NCI-H1092 (cell line): ENCODE measurements at places on chromosomes 3 and 15.

DNA sequence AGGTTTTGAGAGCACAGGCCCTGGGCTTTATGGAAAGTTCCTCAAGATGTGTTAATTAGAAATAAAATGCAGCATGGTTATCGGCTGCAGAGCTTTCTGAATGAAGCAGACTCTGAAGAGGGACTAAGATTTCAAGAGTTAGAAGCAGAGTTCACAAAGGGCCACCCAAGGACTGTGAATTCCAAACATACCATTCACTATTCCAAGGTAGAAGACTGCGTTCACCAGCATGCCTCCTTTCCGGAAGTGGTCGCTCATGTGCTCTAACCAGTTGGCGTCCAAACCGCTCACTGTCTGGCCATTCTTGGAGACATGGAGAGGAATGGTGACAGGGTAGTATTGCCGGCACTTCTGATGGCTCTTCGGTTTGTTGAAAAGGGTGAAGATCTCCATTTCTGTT, 104.9 kb downstream of the OXNAD1 start:
- no peak for DNase-seq

- DNase-seq: peak; percentile 29
Observed at GRCh38 chr3:124202754-124203153, 210.8 kb upstream of the ROPN1 start.

- peak; percentile 66 for DNase-seq
Observed at GRCh38 chr3:161104561-161105551, at the start of gene B3GALNT1. Gene B3GALNT1 (minus strand): TSS chr3:161105349. CDS start chr3:161086754, 18,595 bp downstream.

- DNase-seq: no peak
Observed at GRCh38 chr3:79516795-79517194, 251.0 kb downstream of the ROBO1 start.

- no peak for DNase-seq
Observed at GRCh38 chr3:172233474-172234277, 194.3 kb downstream of the FNDC3B start.

- DNase-seq: no peak
Observed at GRCh38 chr3:193944518-193944884, 191.4 kb upstream of the HES1 start.

GRCh38 chr3:2937592-2937991, 172.6 kb downstream of the IL5RA start:
- no peak for DNase-seq

- DNase-seq: no peak
Observed at GRCh38 chr15:101237251-101237650, 14.6 kb downstream of the CHSY1 start.

DNA sequence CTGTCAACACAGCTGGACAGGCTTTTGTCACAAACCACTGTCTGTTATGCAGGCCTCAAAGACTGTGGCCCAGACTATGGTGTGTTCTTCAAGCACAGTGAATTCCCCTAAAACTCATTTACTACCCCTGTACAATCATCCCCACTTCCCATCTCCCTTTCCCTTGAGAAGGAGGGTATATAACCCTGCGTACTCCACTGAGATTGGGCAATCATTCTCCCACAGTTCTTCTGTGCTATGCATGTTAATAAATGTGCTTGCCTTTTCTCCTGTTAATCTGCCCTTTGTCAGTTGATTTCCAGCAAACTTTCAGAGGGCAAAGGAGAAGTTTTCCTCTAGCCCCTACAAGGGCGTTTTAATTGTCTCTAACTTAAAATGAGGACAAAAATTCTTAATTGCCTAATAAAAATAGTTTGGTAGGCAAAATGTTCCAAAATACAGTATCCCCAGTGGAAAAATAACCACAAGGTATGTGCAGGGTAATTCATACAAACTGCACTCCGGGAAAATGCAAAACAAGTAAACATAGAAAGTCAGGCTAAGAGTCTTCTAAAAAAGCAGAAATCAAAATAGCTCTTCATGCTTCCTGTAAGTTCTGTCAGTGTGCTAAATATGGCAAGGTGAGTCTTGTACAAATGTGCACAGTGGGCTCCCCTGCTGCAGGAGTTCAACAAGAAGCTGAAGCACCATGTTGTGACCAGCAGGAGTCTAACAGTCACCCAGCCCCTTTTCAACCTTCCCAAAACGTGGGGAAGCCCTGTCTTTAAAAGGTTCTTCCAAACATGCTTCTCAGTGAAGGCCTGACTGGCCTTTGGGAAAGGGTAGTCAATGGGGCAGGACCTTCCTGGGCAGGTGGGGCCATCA, 10.2 kb downstream of the ATP10A start:
- no peak for DNase-seq

DNA sequence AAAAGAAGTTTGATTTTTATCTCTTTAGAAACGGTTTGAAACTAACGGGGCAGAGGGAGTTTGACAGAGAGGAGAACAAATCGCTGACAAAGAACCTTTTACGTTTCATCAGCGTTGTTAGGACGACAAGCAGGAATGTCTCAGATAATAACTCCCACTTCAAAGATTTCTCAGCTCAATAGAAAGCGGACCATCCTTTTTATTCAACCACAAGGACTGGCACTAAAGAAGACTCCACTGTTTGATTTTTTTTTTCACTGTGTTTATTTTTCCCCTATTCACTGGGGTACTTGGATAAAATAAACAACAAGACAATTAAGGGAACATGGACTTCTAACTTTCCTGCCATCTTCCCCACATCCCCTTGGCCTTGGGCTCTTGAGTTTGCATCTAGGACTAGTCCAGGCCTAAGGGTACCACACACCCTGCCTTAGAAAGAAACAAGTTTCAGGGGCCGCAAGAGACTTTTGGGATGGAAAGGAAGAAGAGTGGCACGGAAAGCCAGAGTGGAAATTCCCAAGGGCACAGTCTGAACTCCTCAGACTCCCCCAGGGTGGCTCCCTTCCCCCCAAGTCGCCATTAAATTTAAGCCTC, 19.0 kb downstream of the ZIC4 start:
- no peak for DNase-seq

- DNase-seq: no peak
Observed at GRCh38 chr3:196169836-196170240, 41.4 kb downstream of the ZDHHC19 start.

GRCh38 chr15:51240066-51240465, 98.3 kb downstream of the CYP19A1 start:
- no peak for DNase-seq

GRCh38 chr3:82287562-82287961, 526.1 kb upstream of the GBE1 start:
- no peak for DNase-seq

GRCh38 chr3:20327889-20328288, 141.9 kb upstream of the SGO1 start:
- no peak for DNase-seq

DNA sequence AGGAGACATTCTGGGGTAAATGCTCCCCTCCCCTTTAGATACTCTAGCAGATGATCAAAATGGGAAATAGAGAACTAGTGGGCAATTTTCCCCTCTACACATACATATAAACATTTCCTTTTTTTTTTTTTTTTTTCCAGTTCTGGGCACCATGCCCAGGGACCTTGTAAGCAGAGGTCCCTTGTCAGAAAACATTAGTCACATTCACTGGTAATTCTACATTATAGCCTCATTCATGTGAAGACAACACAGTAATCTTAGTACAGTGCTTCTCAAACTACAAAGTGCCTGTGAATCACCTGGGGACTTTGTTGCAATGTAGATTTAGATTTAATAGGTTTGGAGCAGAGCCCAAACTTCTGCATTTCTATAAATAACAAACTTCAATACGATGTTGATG, 60.1 kb upstream of the ACTC1 start:
- no peak for DNase-seq

GRCh38 chr3:178507507-178508442, 28.5 kb upstream of the KCNMB2 start:
- DNase-seq: no peak

GRCh38 chr3:28860307-28860706, 420.6 kb upstream of the RBMS3 start:
- no peak for DNase-seq

- DNase-seq: no peak
Observed at GRCh38 chr15:48282216-48282615, 49.0 kb upstream of the DUT start.

GRCh38 chr3:161925749-161926360, 429.2 kb downstream of the OTOL1 start:
- DNase-seq: no peak

DNA sequence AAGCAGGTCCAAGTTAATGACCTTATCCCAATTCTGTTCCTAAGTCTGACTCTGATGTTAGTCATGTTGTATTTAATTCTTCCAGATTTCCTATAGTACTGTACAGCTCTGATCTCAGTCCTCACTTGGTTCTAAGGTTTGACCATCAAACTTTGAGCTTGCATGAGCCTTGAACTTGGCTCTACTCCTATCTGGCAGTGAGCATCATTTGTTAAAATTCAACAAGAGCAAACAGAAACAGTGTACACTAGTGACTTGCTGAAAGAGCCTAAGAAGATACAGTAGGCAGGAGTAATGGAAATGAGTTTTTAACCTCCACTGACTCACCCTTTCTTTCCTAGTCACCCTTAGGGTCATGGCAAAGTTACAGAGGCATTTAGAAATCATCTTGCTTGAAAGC, 451.1 kb upstream of the TPRG1 start:
- no peak for DNase-seq

DNA sequence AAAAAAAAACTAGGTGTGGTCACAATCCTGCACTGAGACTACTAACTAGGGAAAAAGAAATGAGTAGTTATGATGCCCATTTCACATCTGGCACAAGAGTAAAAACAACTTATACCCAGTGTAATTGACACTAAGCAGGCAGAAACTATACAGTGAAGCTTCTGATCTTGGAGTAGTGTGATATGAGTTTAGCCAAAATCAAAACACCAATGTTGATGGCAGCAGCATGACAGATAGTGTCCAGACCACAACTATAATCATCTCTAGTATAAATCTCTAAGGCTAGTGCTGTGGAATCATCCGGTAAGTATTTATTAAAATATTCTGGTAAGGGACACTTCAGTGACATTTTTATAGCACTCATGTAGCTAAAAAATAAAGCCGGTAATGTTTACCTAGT, 108.5 kb upstream of the EPHA6 start:
- no peak for DNase-seq

GRCh38 chr15:58559904-58560588, 128.3 kb downstream of the LIPC start:
- no peak for DNase-seq

DNA sequence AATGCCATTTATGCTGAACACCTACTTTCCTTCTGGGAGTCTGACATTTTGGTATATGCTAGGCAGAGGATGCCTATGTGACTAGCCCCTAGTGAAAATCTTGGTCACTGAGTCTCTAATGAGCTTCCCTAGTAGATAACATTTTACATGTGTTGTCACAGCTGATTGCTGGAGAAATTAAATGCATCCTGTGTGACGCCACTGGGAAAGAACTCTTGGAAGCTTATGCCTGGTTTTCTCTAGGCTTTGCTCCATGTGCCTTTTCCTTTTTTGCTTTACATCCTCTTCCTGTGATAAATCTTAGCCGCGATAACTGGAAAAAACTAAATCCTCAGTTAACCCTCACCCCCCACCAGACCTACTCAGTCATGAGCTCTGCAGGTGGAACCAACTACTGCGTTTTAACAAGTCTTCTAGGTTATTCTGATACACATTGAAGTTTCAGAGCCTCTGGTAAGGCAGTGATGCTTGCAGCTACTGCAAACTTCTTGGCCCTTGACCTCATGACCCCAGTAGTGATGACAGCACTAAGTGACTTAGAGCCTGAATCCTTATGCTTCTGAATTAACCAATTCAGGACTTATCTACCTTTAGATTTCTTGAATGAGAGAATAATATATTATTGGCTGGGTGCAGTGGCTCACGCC, 292.4 kb upstream of the SOX14 start:
- no peak for DNase-seq

DNA sequence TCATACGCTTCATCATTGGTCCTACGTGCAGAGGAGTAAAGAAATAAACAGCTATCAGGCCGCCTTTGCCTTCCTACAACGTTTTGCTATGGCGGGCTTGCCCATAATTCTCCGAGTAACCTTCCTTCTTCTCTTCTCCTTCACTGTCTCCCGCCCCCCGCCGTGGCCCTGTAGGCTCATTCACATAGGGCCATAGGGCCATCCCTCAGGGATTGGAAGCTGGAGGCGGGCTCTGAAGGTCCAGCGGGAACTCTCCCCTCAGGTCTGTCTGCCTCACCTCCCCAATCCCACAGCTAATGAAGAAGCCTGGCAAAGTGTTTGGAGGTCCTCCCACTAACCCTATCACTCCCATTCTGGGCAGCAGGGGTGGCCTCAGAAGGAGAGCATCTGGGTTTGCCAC, 43.6 kb downstream of the SEMA5B start:
- DNase-seq: no peak

DNA sequence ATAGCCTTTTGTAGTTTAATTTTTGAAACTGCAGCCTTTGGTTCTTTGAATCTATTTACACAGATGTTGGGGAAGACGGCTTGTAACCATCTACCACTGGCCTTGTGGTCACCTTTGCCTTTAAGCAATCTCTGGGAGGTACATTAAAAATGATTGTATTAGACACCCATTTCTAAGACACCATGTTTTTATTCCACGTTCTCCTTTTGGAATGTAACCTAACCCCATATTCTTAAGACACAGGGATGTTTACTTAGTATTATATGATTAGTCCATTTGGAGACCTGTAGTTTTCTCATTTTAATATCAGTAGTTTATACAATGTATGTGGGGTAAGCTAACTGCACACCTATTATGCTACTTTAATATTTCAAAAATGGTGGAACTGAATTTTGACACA, 175.1 kb upstream of the PLSCR5 start:
- DNase-seq: no peak

- DNase-seq: no peak
Observed at GRCh38 chr3:41267975-41268640, 68.8 kb downstream of the CTNNB1 start.

- no peak for DNase-seq
Observed at GRCh38 chr3:101637451-101637850, 39.5 kb downstream of the ZBTB11 start.

DNA sequence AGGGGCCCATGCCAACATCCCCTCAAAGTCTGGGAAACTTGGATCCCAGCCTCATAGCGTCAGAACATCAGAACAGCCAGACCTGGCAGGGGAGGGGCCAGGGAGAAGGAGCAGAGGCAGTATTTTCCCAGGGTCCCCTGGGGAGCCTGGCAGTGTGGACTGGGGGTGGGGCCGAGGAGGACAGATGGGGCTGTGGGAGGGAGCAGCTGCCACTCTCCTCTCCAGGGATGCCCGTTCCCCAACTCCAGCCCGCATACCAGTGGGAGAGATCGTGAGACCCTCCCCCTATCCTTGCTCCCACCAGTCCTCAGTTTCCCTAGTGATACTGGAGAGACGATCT, 6.5 kb upstream of the DNAJB8 start:
- no peak for DNase-seq

GRCh38 chr3:99396651-99397275, 241.6 kb upstream of the COL8A1 start:
- no peak for DNase-seq

DNA sequence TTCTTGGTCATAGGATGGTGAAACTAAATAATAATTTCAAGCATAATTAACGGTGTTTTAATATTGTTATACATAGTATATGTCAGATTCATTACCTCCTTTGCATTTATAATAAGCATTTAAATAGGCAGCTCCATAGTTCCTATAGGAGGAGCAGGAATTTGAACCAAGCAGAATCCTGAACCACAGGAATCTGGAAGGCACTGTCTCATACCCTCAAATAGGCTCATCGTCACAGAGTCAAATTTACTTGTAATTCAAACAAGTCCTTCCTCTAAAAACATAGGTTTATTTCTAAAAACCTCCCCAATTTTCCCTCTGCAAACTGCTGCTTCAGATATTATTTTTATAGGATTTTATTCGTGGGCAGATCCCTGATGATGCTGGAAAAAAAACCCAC, 376.3 kb upstream of the ARHGEF26 start:
- no peak for DNase-seq

- DNase-seq: no peak
Observed at GRCh38 chr3:163776743-163777142, 1301.6 kb downstream of the SI start.

- no peak for DNase-seq
Observed at GRCh38 chr3:15899388-15899787, 101.6 kb upstream of the ANKRD28 start.
